ENCODE measurements at places on chromosomes 3 and 15.

- no peak for DNase-seq
These were observed 280.1 kb downstream of the LRTM1 start for GRCh38 chr3:54647721-54648120.

- no peak for DNase-seq
These were observed 285.1 kb upstream of the CCDC54 start for GRCh38 chr3:107092121-107092520.

DNA sequence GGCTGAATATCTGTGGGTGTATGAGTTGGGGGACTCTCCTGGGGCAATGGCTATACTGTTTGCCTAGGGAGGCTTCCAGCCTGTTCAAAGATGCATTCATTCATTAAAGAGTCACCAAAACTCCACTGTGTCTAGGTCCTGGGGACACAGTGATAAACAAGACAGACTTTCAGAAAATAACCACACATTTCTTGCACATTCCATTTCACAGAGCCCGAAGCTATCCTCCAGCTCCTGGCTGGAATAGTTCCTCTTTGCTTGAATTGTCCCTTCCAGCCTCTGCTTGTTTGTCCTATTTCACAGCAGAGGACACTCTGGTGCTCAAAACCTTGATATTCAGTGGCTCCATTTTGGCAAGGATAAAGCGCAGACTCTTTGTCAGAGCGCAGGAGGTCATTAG is 61.7 kb upstream of the ITGA11 start:
- no peak for DNase-seq

DNA sequence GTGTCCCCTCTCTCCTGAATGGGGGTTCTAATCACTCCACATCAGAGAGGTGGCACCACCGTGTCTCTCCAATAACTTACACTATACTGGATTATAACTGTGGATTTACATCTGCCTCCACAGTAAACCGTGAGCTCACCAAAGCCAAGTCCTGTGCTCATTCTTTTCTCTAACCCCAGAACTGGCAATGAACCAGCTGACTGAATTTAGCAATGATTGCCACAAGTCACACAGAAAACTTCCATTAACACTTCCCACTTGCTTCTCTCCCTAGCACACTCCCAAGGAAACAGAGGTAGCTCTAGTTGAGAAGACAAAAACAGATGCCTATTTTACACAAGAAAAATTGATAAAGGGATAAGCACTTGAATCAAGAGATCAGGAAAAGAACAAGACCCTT is 361.3 kb downstream of the ULK4 start:
- DNase-seq: no peak

DNA sequence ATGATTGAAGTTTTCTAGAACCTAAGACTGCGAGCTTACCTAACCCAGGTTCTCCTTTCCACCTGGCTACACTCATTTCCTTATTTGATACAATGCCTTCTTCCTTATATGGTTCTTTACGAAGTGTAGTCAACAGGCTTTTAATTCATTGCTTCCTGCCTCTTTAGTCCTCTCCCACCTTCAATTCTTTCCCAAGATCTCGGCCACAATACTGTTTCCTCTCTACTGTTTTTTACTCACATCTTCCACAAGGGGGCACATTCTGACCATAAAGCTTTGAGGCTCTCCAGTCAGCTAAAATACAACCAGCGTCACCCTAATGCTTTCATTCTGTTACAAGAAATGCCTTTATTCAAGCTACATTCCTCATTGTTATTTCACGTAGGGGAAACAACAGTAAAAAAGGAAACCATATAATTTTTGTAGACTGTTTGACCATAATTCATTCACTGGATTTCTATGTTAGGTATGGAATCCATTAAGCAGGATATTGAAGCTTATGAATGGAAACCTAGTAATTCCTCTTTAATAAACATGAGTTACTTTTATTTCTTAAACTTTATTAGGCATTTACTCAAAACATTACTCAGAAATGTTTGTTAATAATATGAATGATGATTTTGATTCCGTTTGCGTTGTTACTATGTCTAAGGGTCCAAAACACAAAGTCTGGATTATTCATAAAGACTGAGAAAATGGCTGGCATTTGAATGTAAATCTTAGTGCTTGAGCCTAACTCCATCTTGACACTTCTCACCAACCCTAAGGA is 29.5 kb upstream of the VEPH1 start:
- DNase-seq: peak; percentile 39

- no peak for DNase-seq
These were observed 9.6 kb upstream of the ABTB1 start for GRCh38 chr3:127663151-127663550.

DNA sequence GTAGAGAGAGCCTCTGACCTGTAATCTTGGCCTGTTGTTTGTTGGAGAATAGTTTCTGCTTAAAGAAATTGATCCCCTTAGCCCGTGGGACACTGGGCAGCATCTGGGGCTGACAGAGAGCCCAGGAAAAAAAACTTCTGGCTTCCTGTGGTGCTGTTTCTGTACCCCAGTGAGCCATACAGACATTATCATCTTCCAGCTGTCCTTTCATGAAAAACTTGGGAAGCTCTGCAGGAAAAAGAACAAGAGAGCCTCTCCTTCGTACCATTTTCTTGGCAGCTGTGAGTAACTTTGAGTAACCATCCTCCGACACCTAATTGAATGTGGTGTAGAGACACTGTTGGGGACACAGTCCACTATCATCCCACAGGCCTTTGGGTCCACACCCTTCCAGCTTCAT is 333.0 kb downstream of the SHQ1 start:
- no peak for DNase-seq

DNA sequence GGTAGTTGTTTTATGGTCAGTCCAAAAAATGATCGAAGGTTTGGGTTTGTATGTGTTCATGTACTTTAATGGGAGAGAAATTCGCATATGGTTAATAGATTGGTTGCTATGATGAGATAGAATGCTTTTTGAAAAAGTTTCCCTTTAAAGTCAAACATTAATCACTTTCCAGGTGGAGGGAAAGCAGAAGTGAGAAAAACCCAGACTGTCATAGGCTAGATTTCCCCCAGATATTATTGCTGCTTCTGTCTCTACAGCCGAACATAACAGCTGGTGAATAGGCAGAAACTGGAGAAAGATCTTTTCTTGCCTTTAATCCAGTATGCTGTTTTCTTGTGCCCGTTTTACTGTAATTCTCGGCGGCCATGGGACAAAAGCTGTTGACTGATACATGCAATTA is 287.6 kb downstream of the SOX2 start:
- no peak for DNase-seq

DNA sequence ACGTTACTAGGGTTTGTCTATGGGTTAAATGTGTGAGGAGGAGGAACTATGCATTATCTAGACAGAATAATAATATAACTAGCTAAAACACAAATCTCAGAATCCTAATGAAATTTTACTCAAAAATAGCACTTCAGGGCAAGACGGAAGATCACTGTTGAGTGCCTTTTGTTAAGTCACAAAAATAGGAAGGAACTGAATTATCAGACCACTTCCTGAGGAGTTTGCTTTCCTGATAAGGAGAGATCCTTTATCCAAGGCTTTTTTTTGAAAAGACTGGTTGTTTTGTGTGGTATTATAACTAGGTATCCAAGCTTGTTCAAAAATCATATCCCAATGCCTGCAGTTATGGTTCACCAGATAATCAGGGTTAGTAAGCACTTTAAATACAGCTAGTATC is 34.6 kb downstream of the NR2E3 start:
- DNase-seq: no peak

- DNase-seq: no peak
These were observed 244.4 kb downstream of the UACA start for GRCh38 chr15:70519004-70519365.

- DNase-seq: no peak
These were observed 374.1 kb upstream of the TBL1XR1 start for GRCh38 chr3:177571271-177571943.

- DNase-seq: no peak
These were observed 4.2 kb upstream of the TRAT1 start for GRCh38 chr3:108818404-108818803.

GRCh38 chr15:40280260-40281056 is 2.4 kb downstream of the ANKRD63 start:
- no peak for DNase-seq

GRCh38 chr15:38699633-38700230 is 135.1 kb upstream of the RASGRP1 start:
- DNase-seq: peak; percentile 58

DNA sequence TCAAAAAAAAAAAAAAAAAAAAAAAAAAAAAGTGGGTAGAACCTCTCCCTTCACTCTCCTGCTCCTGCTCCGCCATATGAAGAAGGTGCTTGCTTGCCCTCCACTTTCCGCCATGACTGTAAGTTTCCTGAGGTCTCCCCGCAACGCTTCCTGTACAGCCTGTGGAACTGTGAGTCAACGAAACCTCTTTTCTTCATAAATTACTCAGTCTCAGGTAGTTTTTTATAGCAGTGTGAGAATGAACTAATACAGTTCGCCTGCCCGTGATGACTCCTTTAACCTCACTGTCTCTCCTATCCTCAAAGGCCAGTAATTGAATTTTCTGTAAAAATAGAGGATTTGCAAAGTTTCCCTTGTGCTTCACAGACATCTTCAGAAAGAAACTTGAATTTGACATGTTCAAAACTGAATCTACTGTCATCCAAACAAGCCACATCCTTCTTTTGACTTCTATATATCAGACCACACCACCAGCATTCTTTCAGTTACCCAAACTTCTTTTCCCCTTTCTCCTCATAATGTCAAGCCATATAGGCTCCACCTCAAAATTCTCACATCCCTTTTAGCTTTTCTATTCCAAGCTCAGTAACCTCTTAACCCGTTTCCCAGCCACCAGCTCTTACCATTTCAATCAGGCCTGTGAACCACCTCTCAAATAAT is 44.3 kb downstream of the P2RY1 start:
- DNase-seq: no peak

Data from femur (tissue), 1 donor.